ENCODE measurements at places on chromosomes 4 and X. TPM values are rescaled to one million over a fixed set of nuclear protein-coding genes. Genes with fewer than 3 reads are reported as not detected.

UCP1 gene
- not detected for total RNA-seq

RNF128 gene
- total RNA-seq = 4.8 TPM

NUDT11 gene
- 0.13 TPM for total RNA-seq

PACRGL gene
- 7.6 TPM for total RNA-seq

ARSH gene
- not detected for total RNA-seq

CLTRN gene
- not detected for total RNA-seq

DCAF8L2 gene
- not detected for total RNA-seq

PRR27 gene
- not detected for total RNA-seq

AKAP4 gene
- not detected for total RNA-seq

CTAG1B gene
- total RNA-seq = not detected

Measured in psoas muscle (tissue), 8 donors.